ENCODE measurements at places on chromosomes 3 and 15. TPM values are rescaled to one million over a fixed set of nuclear protein-coding genes. Genes with fewer than 3 reads are reported as not detected.

Gene BRK1
- 103 TPM for total RNA-seq

Gene FMN1
- total RNA-seq = 10.0 TPM

Gene MELTF
- total RNA-seq = 5.3 TPM

Gene SLC9A9
- 16.0 TPM for total RNA-seq

Gene NR2E3
- not detected for total RNA-seq

Gene TIGIT
- 1.1 TPM for total RNA-seq

Gene MYL3
- total RNA-seq = 3.3 TPM

Gene PPP1R14D
- not detected for total RNA-seq

Gene SLC6A20
- 8.2 TPM for total RNA-seq

Gene POTEB
- not detected for total RNA-seq

Gene CD96
- total RNA-seq = 1.7 TPM

GRCh38 chr15:77985031-77985930, 92.2 kb downstream of the TBC1D2B start:
- DNase-seq = no peak

- no peak for DNase-seq
Observed at GRCh38 chr3:23114432-23114831, 88.7 kb upstream of the UBE2E2 start.

GRCh38 chr3:158434412-158435038, 136.5 kb upstream of the MLF1 start:
- peak; percentile 76 for DNase-seq

DNA sequence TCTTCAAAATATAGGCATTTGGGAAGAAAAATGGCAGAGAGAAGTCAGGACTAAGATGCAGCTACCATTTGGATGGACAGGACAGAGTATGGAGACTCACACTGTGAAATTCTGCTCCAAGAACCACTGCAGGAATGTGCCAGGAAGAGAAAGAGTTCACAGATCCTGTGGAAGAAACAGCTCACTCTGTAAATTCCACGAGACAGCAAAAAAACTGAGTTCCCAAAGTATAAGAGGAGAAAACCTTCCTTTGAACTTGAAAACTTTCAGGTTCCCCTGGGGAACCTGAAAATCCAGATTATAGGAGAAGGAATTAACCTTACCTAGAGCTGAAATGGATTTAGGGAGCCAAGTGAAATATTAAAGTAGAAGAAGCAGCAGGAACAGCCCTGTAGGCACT, 137.1 kb downstream of the PLCH1 start:
- DNase-seq = no peak

GRCh38 chr3:57100046-57100695, 39.7 kb downstream of the SPATA12 start:
- peak; percentile 84 for DNase-seq

DNA sequence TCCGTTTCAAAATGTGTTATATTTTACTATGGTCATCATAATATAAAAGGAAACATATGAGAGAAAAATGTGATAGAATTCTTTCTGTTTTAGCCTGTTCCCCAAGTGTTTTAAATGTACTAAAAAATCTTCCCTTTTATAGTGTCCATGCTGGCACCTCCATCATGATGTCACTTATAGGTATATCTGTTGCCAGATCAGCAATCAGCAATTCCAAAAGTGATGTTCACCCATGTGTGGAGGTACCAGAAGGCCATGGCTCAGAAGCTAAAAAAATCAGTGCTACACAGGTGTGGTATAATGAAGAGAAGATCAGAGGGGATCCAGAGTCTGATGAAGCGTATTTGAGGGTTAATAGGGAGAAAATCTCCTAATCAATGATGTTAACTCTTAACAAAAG, 1.1 kb upstream of the GPR15 start:
- no peak for DNase-seq

DNA sequence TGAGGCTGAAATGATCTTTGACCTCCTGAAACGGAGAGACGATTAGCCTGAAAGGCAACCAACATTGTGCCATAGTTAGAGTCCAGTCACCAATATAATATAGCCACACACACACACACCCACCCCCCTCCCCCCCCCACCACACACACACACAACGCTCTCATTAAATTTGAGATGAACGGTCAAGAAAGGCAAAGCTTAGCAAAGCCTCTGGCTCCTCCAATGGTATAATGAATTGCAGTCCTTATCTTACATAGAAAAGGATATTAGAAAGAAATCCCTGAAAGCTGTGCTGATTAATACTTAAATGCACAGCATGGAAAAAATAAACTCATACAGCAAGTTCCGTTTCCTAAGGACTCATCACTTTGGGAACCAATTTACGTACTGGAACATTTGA, 876 bp upstream of the ZNF385D start:
- no peak for DNase-seq

GRCh38 chr3:53800041-53800906, 45.9 kb downstream of the CHDH start:
- DNase-seq = no peak

GRCh38 chr3:188689101-188689574, 482.6 kb upstream of the TPRG1 start:
- no peak for DNase-seq

DNA sequence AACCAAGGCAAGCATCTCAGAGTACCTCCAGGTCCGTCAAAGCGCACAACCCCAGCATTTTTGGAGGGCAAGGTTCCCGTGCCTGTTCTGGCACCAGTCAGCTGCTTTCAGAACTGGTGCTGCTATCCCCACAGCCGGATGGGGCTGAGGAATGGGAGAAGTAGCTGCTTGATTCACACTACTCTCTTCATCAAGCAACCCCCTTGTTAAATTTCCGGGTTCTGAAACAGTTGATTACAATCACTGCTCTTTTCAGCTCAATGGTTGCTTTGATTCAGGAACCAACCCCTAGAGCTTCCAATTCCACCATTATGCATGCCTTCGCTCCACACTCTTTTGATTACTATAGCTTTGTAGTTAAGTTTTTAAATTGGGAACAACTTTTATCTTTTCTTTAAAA, 12.3 kb upstream of the UBA7 start:
- DNase-seq = no peak

GRCh38 chr3:114435386-114436115, 141.7 kb downstream of the TIGIT start:
- DNase-seq = no peak

DNA sequence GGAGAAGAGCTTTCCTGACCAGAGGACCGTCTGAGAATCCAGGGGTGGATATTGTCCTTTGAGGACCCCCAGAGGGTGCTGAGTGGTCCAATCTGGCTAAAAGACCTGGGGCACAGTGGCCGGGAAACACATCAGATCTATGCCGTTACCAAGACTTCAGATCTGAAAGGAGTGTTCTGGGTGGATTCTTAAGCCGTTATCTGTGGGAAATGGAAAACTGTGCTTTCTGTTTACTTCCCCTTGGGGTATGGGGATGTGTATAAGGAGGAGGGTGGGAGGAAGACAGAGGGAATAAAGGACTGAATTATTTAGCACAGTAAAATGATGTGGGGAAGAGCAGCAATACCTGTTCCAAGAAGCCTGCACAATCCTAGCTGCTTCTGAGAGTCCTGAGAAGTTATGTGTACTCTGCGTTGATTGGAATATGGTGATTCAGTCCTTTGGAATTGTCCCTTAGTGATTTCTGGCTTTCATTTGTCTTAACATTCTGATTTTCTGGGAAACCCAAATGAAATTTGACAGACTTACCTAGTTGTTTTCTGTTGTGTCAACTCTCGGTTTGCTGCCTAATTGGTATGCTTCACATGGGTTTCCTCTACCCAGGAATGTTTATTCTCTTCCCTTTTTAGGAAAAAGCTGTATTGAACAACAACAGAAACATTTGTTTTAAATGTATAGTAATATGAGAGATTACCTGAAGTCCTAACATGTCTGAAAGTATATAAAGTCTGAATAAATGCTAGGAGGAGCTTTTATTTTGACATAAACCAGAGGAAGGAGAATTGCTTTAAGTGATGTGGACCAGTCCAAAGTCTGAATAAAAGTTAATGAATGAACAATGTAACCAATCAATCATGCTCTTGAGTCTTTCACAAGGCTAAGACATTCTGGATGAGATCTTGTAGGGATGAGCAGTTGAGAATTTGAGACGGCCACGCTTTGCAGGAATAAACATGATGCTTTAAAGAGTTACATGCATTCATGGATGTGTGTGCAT, 427.1 kb upstream of the C2CD4B start:
- DNase-seq = no peak

DNA sequence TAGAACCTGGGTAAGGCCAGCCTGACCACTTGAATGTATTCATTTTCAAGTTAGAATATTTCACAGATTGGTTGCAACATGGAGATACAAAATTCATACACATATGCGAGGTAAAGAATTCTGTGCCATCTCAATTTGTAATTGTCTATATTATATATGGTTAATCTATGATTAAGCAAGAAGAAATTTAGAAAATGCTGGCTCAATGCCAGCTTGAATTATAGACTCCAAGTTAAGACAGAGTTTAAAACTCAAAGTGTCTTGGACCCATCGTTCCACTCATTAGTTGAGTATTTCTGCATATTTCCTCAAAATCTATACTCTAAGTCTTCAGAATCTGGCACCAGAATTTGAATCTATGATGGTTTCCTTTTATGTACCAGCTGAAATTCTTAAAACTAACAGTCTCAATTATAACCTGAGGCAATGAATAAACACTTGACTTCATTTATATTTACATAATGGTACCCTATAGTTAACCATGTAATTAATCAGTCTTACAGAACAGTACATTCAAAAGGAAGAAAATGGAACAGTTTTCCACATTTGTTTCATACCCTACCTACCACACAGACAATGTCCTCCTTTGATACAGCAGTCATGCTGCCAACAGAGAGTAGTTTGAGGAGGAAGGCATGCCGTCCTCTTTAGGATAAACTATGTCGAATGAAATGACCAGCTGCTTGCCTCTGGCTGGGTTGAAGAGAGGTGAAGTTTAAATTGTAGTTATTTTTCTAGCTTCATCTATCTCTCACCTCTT, 95.7 kb downstream of the CD47 start:
- DNase-seq = no peak

- DNase-seq = no peak
Observed at GRCh38 chr3:173743111-173743510, 345.6 kb downstream of the NLGN1 start.

DNA sequence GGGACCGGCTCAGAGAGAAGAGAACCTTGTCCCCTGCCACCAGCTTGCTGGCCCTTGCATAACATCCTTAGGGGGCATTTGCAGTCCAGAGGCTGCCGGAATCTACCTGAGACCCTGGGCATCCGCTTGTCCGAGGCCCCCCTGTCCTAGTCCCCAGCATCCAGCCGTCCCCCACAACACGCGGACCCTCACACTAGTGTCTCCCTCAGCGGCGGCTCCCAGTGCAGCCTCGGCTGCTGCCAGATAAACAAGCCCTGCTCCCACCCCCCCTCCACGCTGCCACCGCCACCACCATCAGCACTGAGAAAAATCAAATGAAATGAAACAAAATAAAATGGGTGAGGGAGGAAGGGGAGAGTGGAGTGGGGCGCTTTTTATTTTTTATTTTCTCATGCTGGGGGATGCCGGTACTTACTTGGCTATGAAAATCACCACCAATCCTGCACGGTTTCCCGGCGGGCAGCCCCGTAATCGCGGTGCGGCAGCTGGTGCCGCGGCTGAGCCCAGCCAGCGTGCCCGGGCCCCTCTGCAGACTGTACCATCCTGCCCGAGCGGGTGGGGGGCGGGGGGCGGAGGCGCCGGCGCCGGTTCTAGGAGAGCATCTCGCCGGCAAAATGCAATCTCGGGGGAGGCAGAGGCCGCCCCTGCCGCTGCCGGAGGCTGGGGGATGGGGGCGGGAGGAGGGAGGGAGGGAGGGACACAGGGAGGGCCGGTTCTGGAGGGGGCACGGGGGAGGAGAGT, at the start of gene ATP2B2:
Gene ATP2B2, minus strand, starts transcription at position 537 of the 741 bp plus-strand sequence. CDS start 56,043 bp downstream, outside the sequence.
- no peak for DNase-seq

GRCh38 chr3:73401616-73402279, 223.0 kb downstream of the PDZRN3 start:
- no peak for DNase-seq

DNA sequence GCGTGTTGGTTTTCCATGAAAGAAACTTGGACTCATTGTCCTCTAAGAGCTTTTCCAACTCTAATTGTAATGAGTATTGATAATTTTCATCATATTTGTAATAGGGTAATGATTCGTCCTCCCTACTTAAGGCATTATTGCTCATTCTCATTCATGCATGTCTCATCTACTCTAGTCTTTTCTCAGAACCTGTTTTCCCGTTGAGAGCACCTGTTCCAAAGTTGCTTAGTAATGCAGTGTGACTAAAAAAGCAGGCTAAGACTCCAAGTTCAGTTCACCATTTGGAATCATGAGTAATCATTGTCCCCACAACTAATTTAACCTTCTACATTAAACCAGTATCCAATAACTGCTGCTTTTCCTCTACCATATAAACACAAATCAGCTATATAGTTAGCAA, 84.0 kb downstream of the FILIP1L start:
- no peak for DNase-seq

- no peak for DNase-seq
Observed at GRCh38 chr3:184767377-184767776, 44.6 kb upstream of the VPS8 start.

- no peak for DNase-seq
Observed at GRCh38 chr15:86830304-86830703, 750.6 kb downstream of the AGBL1 start.

- peak; percentile 58 for DNase-seq
Observed at GRCh38 chr15:84598993-84599392, 1.8 kb upstream of the ZSCAN2 start.

- DNase-seq = no peak
Observed at GRCh38 chr3:39668420-39668819, 141.0 kb upstream of the MYRIP start.

DNA sequence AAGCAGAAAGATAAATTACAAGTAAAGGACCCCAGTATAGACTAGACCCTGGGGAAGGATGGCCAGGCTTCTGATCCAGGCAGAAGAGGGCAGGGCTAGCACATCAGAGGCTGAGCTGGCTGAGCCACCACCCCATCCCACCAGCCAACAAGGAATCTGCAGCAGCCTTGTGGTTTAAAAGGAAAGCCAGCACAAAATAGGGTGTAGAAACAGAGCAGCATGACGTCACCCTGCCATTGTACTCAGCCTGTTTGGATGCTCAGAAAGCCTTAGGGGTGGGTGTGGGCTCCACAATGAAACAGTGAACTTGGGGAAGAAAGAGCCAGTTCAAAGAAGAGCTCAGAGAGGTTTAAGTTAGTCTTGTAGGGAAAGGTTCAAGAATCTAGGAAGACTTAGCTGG, 28.2 kb downstream of the DUOX1 start:
- no peak for DNase-seq

DNA sequence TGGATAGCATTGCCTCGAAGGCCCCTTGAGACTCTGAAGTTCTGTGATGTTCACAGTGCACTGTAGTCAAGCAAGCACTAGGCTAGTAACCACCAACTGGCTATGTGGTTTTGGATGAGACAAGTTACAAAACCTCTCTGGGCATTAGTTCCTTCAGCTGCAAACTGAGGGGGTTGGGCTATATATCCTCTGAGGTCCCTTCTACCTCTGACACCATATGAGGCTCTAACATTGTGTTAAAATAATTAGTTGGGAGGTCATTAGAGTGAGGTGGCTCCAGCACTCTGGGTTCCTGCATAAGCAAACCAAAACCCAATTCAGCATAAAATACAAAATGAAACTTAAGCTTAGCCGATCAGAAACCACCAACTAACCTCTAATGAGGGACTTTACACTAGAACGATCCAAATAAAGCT, 209.5 kb upstream of the LRRN1 start:
- no peak for DNase-seq

All from sciatic nerve (tissue), 2 donors.